ENCODE measurements at places on chromosomes 11 and 22. TPM values are rescaled to one million over a fixed set of nuclear protein-coding genes. Genes with fewer than 3 reads are reported as not detected.
A peak's percentile ranks its signal among the peaks of the same experiment; 100 is the strongest.

Gene KCNJ5
- 2.2 TPM for total RNA-seq

Gene MIAT
- 0.50 TPM for total RNA-seq

Gene SMC1B
- total RNA-seq, result 0.17 TPM

Gene INCENP
- total RNA-seq, result 60.6 TPM

Gene YPEL4
- 0.35 TPM for total RNA-seq

Gene SYT13
- 0.33 TPM for total RNA-seq

Gene PATE4
- total RNA-seq, result not detected

Gene NXPE2
- not detected for total RNA-seq

Gene PDE2A
- total RNA-seq, result 1.0 TPM

Gene EMID1
- not detected for total RNA-seq

Gene P2RX3
- not detected for total RNA-seq

GRCh38 chr11:85627332-85627997, at the start of gene DLG2:
TSS of gene DLG2 (minus strand) at chr11:85627344.
- peak; percentile 59 for DNase-seq

DNA sequence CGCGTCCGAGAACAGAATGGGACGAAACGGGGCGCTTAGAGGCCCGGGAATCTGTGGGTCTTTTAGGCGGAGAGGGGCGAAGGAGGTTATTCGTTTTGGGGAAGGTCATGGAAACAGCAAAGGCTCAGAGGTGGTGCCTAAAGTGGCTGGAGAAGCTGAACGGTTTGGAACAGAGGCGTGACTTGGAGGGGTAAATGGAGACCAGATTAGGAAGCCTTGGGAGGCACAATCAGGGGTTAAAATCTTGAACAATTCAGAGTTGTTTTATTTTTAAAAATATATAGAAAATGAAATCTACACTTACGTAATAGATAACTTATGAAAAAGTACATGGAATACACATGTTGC, 247 bp upstream of the PLAAT5 start:
- no peak for DNase-seq

GRCh38 chr11:74135127-74135840, 35.5 kb downstream of the C2CD3 start:
- peak; percentile 94 for DNase-seq

- peak; percentile 53 for DNase-seq
Measured at GRCh38 chr22:24107661-24108060, 73.6 kb upstream of the SUSD2 start.

DNA sequence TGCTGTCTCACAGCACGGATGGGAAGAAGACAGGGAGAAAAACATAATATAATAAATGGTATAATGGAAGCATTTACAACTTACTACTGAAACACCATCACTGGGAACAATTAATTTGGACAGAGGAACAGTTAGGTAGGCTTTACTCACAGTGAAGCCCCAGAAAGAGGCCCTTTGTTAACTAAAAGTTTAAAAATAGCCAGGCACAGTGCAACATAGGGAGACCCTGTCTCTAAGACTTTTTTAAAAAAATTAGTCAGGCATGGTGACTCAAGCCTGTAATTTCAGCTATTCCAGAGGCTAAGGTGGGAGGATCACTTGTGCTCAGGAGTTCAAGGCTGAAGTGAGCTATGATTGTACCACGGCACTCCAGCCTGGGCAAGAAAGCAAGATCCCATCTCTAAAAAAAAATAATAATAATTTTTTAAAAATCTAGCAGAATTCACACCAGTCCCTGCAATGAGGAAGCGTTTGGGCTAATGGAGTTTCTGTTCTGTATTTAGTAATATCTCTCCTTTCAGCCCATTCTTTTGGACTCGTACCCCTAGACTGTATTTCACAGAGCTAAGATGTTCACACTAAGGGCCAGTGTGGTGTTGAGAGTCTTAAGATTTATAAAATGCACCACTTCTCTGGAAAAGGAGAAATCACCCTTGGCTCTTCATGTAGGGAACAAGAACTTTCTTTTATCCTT, 275.5 kb downstream of the SOX6 start:
- DNase-seq, result no peak

DNA sequence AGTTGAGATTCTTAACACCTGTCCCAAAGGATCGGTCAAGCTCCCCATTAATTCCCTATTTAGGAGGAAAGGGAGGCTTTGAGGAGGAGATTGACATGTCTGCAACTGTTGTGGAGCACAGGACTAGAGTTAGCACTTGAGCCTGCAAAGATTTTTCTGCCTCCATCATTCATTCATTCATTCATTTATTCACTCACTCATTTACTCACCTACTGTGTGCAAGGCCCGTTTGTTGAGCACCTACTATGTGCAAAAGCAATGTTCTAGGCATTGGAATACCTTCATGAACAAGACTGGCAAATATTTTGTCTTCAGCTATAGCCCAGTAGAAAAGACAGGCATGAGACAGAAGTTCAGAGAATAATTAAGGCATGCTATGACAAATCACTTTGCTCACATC, 43.2 kb upstream of the CD82 start:
- no peak for DNase-seq

DNA sequence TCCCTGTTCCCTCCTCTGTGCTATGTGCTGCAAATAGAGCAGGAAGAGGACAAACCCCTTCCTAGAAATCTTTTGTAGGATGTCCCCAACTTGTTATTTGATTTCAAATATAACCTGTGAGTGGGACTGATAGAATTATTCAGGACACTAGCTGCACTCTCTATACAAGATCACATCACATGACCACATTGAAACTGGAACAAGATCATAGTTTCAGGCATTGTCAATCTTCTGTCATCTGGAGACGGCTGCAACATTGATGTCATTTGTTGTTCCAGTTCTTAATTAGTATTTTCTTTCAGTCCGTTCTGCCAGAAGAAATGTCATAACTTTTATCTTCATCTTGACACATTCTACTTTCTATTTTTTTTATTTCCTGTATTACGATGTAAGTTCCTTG, 89.3 kb downstream of the GRIA4 start:
- DNase-seq, result no peak

GRCh38 chr11:87306262-87306851, 268.6 kb downstream of the TMEM135 start:
- DNase-seq, result no peak

- no peak for DNase-seq
Measured at GRCh38 chr11:35135222-35135621, 3.7 kb upstream of the CD44 start.

DNA sequence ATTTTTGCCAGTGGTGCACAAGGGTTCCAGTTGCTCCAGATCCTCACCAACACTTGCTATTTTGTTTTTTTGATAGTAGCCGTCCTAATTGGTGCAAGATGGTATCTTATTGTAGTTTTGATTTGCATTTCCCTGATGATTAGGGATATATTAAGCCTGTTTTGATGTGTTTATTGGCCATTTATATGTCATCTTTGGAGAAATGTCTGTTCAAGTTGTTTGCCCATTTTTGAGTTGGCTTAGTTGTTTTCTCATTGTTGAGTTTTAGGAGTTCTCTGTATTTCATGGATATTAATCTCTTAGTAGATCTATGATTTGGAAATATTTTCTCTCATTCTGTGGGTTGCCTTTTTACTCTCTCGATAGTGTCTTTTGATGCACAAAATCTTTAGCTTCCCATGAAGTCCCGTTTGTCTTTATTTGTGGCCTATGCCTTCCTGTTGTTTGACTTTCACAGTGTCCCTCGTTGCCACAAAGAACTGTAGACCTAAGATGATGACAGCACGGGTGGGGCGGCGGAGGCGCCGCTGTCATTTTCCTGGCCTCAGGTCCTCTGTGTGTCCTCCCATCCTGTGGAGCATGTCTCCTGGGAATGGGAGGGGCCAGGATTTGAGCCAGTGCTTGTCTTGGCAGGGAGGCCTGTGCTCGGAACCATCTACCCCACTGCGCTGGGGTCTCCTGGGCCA, 33.5 kb downstream of the LRP5 start:
- no peak for DNase-seq

DNA sequence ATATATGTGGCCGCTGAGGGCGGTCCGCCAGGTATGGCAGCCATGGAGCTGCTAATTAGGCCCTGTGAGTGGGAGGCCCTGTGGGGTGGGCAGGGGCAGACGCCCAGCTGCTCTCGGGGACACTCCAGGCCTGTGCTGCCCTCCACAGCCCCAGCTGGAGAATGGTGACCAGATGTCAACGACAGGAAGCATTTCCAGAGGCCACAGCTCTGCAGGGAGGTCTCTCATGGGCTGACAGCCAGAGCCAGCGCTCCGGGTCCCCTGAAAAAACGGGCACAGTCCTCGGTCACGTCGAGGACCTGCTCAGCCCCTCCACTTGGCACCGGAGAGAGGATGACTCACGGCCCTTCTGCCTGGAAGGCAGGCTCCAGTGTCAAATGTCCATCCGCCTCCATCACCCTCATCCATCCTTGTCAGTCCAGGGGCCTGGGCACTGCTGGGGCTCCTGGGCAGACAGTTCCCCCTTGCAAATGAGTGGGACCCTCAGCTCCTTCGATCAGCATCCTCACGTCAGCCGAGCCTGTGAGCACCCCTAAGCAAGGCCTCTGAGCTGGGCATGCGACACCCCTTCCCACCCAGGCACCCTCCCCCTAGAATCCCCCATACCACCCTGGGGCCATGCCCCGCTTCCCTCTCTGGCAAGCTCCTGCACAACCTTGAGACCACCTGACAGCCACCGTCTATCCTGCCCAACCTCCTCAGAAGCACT, 1.9 kb downstream of the BID start:
- no peak for DNase-seq

GRCh38 chr11:134879341-134879740, 467.3 kb upstream of the B3GAT1 start:
- no peak for DNase-seq

DNA sequence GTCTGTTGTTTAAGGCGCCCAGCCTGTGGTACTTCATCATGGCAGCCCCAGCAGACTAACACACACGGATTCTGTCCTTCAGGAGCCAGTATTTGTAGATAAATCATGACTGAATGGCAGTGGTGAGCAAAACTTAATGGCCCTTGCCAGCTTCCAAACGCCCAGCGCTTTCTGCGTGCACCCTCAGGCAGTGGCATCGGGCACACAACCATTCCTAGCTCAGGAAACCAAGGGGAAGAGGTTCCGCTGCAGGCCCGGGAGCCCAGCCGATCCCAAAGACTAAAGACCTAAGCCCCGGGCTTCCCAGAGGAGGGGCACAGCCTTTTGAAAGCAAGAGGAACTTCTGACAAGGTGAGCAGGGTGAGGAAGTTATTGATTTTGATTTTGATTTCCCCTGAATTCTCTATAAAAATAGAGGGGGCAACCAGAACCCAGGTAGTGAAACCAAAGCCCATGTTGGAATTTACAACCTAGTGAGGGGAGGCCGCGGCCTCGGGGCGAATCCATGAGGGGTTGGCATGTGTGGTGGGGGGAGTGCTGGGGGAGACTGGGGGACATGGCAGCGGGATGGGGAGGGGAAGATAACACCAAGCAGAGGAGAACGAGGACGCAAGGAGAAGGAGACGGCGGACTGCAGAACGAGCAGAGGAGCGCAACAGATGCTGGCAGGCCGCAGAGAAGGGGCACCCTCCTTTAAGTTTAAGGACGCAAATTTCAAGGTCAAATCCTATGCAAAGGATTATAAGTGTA, 79.9 kb upstream of the SEPTIN5 start:
- no peak for DNase-seq

- DNase-seq, result peak; percentile 89
Measured at GRCh38 chr11:5285703-5286340, 15.9 kb downstream of the OR51B4 start.

DNA sequence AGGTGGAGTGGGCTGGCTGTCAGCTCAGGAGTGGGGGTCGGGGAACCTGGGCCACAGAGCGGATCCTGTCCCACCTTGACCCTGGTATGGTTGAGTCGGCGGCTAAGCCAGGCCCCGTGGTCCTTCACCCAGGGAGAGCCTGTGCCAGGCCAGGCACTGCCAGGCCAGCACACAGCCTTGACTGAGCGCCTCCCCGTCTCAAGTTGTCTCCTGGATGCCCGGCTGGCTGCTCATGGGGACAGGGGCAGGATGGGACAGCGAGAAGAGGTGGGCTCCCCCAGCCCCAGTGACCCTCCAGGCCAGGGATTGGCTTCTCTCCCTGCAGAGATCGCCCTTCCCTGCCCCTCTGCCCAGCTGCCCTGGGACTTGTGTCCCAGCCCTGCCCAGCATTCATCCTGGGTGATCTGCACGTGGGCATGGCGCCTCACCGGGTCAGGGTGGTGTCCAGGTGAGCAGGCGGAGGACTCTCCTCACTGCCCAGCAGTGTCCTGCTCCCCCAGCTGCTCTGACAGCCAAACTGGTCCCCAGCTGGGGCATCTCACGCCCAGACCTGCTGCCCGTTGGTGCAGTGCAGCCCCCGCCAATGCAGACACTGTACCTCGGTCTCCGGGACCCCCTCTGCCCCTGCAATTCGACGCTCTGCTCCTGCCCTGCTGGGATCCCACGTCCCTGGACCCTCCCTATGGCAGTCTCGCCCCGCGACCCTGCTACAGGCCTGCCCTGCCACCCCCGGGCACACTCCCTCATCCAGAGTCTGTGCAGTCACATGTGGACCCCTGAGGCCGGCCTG, 28.8 kb upstream of the CCDC188 start:
- no peak for DNase-seq

- no peak for DNase-seq
Measured at GRCh38 chr11:22603933-22604332, 21.7 kb downstream of the FANCF start.

DNA sequence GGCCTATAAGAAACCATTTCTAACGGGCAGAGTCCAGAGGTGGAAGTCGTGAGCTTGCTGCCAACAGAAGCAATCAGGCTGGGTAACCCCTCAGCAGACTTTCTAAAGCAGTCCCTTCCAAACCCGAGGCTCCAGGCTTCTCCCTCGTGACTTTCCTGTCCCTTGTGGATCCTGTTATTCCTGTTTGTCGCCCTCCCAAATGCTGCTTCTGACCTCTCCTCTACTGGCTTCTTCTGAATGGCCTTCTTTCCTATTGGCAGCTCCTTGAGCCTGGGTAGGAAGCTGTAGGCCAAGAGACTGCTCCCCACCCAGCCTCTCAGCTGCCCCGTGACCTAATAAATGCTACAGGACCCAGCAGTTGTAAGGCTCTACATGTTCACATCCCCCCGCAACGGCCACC, 35.0 kb downstream of the MAFF start:
- DNase-seq, result no peak

- no peak for DNase-seq
Measured at GRCh38 chr11:98260983-98261382, 759.8 kb upstream of the CNTN5 start.

DNA sequence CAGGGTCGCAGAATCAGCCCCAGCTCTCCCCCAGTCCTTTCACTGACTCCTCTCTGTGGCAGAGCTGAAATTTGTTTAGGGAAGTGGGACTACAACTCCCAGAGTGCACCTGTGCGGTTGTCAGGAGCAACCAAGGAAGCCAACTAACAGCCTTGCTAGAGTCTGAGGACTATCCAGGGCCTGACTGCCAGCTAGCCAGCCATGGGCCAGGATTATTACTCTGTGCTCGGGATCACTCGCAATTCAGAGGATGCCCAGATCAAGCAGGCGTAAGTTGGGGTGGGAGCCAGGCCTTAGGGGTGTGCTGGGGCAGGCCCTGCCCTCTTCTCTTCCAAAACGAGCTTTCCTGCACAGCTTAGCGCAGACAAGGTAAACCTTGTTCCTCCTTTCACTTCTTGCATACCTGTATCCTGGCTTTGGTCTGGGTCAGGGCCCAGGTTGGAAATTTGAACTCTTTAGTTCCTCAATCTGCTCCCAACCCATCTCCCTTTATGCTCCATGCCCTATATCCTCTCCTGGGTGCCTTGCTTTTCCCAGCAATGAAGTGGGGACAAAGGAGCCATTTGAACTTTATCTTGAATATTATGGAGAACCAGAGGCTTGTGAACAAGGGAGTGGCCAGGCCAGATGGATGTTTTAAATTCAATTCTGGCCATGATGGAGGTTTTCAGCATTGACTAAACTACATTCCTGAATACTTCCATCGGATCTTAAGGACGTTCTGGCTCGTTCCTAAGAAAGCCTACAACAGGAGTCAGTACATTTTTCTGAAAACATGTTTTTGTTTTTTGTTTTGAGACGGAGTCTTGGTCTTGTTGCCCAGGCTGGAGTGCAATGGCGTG, at the start of gene DNAJB13:
TSS of gene DNAJB13 (plus strand) at position 158 of the 842 bp plus-strand sequence. CDS start at position 202, 44 bp downstream.
- peak; percentile 43 for DNase-seq

Data from mammary epithelial cell (primary cell).